Activated T-helper 1 cell treated with Interleukin-2 at 50 U/mL for 16 hours (primary cell): ENCODE measurements at places on chromosomes 12 and 14.

- DNase-seq, result no peak
Observed at GRCh38 chr14:102574281-102575159, 17.9 kb upstream of the RCOR1 start.

DNA sequence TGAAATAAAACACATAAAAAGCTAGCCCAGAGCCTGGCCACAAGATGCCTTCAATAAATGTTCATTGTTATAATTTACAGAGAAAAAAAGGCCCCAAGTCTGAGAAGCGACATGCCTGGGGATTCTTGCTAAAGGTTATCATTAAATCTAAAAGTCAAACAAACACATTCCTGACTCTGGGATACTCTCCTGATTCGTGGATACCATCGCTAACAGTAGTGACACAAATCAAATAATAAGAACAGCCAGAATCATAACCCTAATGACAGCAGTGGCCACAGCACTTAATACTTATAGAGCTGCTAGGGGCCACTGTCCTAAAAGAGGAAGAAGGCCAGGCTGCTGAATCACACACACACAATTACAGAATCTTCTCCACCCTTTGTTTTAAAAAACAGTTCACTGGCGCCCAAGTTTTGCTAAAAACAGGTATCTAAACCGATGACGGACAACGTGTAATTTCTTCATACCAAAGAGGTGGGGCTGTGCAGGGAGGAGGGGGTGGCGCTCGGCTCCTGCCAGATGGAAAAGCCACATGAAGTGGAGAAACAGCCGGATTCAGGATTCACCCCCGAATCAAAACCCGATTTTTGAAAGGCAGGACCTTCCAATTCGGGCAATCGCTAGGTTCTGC lies 1.2 kb downstream of the CLIP1 start:
- no peak for DNase-seq

- no peak for DNase-seq
Observed at GRCh38 chr12:89469361-89469760, 55.2 kb downstream of the GALNT4 start.

DNA sequence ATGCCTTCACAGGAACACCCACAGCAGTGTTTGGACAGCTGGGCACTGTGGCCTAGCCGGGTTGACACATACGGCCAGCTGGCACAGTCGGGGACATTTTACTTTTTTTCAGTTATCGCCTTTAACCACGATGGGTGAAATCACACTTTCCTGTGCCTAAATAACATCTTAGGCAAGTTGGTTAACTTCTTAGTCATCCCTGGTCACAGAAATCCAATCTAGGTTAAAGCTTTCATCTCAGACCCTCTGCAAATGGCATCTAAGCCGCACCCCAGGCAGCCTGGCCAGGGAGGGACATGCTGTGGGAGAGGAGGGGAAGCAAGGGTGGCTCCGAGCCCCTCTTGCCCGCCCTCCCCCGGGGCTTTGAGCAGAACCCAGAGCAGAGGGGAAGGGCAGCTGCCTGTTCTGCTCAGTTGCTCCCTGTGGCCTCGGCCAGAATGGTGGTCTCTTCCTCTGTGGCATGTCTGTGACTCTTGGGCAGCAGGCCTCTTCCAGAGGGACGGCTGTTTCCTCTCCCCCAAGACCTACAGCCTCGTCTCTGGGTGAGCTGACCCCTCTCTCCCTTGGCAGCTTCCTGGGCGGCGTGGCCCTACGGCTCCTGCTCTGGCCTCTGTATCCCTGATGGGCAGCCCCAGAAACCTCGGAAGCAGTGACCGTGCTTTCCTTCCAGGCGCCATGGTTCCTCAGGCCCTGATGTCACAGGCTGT lies 85.4 kb upstream of the DYNC1H1 start:
- no peak for DNase-seq

- DNase-seq, result no peak
Observed at GRCh38 chr12:128991716-128992115, 138.4 kb downstream of the GLT1D1 start.

DNA sequence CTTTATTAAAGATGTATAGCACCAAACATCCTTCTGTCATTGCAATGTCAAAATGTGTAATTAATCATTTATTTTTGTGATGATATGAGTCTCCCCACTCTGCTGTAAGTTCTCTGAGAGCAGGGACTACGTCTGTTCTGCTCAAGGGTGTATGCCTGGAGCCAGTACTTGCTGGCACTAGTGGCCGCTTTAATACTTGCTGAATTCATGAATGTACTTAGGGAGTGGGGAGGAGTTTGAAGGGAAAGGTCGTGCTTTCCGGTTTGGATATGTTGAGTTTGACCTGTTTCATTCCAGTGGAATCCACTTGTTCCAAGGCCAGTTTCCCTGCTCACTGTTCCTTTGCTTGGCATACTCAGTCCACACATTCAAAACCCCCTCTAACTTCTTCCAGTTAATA lies 1.9 kb upstream of the DCAF5 start:
- DNase-seq, result no peak
